Activated CD8-positive, alpha-beta memory T cell treated with anti-CD3 and anti-CD28 coated beads for 1 hour (primary cell): ENCODE measurements at places on chromosomes 3 and 15.
A peak's percentile ranks its signal among the peaks of the same experiment; 100 is the strongest.

DNA sequence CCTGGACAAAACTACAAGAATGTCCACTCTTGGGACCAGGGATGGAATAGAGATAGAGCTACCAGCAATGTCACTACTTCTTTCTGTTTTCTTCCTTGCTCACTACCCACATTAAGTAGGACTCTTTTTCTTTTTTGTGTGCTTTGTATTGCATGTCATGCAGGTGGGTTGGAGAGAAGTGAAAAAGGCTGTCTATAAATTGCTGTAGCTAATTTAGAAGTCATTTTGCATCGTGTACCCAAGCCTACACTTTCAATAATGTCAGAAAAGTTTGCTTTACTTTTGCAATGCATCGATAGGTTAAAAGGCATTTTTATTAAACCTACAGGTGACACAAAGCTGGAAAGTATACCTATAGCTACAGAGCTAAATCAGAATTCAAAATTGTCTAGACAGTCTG, 58.9 kb downstream of the GTF2E1 start:
- no peak for DNase-seq

DNA sequence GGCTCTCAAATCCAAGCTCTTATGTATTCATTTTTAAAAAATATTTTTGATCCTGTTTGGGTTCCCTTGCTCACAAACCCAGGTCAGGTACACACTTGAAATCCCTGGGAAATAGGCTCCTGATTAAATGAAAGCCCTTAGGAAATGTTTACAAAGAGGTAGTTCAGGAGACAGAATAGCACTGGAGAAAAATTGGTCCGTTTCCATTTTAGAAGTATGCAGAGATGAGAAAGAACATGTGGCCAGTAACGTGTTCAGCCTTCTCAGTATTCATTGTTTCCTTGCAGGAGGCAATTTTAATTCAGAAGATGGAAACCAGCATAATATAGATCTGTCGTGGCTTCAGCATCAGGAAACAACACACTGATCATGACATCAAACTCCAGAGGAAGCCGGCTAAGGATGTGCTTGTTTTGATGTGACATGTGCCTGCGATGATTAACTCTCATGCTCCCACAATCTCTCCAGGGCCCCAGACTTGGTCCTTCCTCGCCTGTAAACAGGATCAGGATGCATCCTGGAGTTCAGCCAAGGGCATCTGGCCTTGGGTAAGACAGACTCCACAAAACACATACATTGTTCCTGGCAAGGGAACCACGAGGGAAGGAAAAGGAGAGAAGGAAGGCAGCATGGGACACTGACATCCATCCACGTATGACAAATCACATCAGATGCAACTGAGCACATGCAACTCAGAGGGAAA, 350.5 kb upstream of the THBS1 start:
- DNase-seq, result no peak

GRCh38 chr15:66417736-66418135, 31.0 kb downstream of the MAP2K1 start:
- DNase-seq, result no peak

- no peak for DNase-seq
These were observed 459.1 kb upstream of the MDFIC2 start for GRCh38 chr3:70771426-70772147.

DNA sequence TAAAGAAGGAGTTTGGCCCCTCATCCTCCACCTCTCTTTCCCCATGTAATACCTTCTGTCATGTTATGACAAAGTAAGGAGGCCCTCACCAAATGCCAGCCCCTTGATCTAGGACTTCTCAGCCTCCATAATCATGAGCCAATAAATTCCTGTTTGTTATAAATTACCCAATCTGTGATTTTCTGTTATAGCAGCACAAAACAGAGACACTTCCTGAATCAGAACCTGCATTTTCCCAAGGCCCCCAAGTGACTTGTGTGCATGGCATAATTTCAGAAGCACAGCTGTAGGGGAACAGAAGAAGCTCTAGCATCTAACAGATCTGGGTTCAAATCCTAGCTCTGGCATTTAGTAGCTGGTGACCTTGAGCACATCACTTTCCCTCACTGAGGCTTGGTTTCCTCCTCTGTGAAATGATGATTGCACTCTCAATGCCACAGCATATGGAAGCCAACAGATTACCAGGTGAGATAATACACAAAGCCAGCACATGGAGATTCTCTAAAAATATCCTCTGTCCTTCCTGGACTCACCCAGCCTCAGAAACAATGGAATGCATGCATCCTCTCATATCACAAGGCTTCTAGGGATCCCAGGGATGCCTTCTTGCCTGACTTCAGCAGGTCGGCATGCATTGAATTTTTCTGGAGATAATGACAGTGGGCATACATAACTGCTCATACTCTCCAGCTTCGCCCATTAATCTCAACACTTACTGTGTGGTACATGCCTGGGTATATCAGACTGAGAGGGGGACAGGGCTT, 26.3 kb downstream of the TLNRD1 start:
- DNase-seq, result no peak

DNA sequence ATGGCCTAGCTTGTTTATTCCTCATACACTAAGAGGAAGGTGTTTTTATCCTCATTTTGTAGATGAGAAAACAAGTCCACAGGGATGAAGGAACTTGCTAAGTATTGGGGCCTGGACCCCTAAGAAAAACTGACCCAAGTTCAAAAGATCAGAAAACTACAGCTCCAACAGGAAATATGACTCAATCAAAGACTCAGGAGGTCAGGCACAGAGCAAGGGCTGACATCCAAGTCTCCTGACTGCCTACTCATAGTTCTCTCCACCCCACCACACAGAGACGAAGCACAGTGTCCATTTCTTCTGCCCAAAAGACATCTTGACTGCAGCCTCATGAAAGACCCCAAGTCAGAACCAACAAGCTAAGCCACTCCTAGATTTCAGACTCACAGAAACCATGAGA, 26.9 kb upstream of the TPM1 start:
- no peak for DNase-seq

GRCh38 chr3:189041482-189042090, 130.2 kb upstream of the TPRG1 start:
- peak; percentile 43 for DNase-seq

DNA sequence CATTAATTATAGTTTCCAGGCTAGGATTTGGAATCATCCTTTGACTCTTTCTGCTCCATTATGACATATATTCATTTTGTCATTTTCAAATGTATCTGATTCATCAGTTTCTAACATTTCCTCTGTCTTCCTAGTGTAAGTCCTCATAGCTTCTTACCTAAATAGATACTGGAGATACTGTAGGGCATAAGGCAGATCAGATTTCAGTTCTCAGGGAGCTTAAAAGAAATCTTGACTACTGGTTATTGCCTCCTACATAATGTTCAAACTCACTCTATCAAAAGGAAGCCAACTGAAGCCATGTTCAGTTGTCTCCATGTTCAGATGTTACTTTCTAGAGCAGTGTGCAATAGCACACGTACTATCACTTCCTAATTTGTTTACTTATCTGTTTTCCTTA, 29.6 kb upstream of the CTDSPL2 start:
- DNase-seq, result no peak

- no peak for DNase-seq
These were observed 96.8 kb upstream of the RGMA start for GRCh38 chr15:93185796-93186195.

- DNase-seq, result no peak
These were observed 469.4 kb upstream of the ROBO2 start for GRCh38 chr3:76570436-76571057.

DNA sequence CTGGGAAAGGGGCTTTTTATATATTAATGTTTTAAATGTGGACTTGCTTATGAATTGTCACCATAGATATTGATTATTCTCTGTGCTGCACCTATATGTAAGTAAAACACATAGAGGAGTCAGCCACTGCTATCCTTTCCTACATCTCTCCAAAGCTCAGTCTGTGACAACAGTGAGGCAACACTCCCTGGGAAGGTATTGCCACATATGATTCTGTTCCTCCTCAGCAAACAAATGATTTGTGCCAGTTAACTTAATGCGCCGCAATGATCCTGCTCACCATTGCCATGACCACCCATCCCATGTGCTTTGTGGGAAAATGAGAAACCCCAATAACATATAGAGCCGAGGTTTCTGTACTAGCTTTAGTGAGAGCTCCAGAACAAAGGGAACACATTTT, 75.1 kb upstream of the FBN1 start:
- DNase-seq, result no peak

DNA sequence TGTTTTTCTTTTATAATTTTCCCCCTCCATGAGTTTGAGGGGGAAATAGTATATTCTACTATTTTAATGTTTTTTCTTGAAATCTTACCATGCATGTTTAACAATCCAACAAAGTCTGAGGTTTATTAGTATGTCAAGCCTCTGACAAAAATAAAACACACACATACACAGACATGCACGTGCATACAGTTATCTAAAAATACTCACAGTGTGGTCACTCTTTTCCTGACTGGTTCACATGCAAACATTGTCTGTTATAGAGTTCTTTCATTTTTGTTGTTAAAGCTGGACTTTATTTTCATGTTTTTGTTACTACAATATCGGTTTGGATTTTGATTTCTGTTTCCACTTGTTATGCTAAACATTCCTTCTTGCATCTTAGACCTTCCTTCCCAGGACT, 236.6 kb downstream of the MFSD1 start:
- DNase-seq, result no peak

- DNase-seq, result peak; percentile 8
These were observed 458 bp downstream of the MCF2L2 start for GRCh38 chr3:183427876-183428446.

- no peak for DNase-seq
These were observed 674.5 kb upstream of the NECTIN3 start for GRCh38 chr3:110397115-110397514.

- no peak for DNase-seq
These were observed 72.9 kb downstream of the CHSY1 start for GRCh38 chr15:101178931-101179330.

DNA sequence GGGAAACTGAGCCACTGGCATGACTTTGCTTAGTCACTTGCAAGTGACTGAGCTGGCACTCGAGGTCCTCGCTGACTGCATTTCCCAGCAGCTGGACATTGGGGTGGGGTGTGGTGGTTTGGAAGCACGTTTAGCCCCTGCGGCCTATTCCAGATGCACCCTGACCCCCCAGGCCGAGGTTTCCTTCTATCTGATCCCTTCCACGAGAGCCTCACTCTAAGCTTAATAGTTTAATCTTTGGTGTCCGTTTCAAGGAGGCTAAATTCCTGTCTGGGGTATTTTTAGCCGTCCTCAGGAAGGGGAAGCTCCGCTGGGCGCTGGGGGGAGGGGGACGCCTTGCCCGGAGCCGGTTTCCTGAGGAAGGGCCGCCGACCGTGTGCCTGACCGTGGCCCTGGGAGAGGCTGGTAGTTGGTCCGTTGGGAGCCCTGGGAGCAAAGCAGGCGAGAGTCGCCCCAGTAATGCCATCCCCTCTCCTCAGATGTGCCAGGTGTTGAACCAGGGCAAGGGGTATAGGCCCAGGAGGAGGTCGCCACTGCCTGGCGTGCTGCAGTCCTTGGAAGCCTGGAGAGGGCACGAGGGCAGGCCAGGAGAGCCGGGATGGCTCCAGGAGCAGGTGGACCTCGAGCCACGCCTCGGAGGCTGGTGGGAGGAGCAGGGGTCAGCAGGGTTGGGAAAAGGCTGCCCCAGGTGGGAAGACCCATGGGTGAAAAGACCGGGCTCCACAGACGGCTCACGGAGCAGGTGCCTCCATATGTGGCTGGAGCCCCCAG, 37.2 kb downstream of the IDH2 start:
- DNase-seq, result no peak

- no peak for DNase-seq
These were observed 131.7 kb downstream of the DTWD1 start for GRCh38 chr15:49752517-49752916.

DNA sequence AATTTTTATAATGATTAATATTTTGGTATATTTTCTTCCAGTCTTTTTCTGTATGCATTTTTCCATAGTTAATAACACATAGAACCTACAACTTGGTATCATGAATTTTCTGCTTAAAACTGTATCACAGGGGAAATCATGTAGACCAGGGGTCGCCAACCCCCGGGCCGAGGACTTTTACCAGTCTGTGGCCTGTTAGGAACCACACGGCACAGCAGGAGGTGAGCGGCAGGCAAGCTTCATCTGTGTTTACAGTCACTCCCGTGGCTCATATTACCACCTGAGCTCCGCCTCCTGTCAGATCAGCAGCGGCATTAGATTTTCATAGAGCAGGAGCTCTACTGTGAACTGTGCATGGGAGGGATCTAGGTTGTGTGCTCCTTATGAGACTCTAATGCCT, 54.7 kb downstream of the RPL22L1 start:
- DNase-seq, result no peak

- DNase-seq, result no peak
These were observed 34.4 kb downstream of the BOC start for GRCh38 chr3:113245761-113246161.

DNA sequence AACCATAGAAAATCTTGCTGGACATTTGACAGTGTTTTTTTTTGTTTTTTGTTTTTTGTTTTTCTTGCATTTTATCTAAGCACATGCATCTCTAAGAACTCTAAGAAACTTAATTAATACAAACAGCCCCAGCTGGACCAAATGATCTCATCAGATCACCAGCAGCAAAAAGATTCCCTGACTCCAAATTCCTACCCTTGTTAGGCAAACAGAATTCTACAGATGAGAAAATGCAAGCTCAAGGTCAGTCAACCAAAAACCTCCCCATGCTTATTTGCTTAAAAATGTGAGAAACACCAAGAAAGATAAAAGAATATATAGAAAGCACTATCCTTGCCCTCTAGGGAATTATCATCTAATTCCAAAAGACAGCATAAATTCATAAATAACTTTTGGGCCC, 65.4 kb downstream of the FOXP1 start:
- DNase-seq, result no peak

DNA sequence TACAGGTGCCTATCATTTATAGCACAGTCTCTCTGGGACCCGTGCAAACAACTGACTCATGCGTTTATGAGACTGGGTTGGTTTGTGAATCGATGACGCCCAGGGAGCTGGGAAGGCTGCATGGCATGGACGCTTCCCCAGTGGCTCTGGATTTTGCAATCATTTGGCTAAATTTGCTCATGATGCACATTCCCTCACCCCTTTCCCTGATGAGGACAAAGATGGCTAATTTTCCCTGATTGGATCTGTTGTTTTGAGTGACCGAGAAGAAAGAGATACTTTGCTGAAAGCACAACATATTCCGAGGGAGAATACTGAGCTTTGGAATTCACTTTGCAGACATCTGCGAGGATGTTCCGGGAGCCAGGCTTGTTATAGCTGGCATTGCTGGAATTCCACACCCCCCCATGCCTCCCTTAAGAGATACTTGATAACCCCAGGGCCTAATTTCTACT, 51.1 kb downstream of the CGNL1 start:
- DNase-seq, result no peak

DNA sequence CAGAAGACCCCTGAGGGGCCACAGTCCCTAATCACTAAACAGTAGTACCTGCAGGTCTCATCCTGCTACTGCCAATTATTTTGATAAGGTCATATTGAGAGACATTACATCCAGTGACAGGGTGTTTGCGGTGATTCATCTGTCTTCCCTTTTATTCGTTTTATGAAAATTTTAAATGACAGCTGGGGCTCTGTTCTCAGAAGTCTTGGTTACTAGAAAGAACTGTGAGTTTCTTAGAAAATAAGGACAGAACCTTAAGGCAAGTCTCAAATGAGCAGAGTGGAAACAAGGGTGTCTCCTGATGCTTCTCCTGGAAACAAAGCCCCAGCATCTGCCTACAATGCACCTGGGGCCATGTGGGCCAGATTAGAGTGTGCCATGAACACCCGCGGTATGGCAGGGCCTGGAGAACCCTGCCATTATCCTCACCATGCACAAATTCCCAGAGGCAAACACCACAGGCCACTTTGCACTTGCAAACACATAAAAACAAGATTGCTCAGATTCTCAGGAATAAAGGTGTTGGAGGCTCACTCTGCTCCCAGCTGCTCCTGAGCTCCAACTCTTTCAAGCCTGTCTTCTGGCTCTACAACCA, 66.3 kb upstream of the IQSEC1 start:
- DNase-seq, result no peak

GRCh38 chr15:89591834-89592233, 16.6 kb downstream of the TICRR start:
- no peak for DNase-seq
